ENCODE measurements at places on chromosomes 1 and 21. TPM values are rescaled to one million over a fixed set of nuclear protein-coding genes. Genes with fewer than 3 reads are reported as not detected.

DNA sequence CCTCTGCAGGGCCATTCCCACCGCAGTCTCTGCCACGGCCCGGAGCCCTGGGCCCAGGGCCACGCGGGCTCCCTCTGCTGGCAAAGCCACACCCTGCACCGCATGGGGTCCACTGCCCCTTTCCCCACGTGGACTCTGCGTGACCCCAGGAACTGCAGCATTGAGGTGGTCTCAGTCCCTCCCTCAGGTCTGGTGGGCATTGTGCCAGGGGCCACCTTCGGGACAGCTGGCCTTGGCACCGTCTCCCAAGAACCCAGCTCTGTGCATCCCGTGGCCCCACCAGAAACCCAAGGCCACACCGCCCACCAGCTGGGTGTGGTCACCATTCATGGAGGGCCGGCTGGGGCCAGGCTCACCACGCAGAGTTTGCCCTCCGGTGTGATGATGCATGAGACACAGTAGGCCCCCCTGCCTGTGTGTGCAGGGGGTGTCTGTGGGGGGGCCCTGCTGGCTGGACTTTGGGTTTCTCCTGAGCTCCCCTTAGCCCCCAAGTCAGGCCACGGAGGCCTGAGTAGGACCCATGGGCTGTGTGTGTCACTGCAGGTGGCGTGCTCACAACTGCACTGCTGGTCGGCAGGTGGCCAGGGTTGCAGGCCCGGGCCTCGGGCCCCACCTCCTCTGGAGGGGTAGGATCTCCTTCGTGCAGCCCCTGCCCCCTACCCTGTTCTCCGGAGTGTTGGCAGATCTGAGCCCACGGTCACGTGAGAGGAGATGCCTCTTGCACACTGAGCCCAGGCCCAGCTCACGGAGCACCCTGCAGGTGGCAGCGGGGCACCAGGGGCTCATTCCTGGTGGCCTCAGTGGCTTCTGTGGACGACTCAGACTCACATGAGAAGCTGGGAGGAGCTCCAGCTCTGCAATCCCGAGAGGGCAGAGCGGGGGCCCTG is 5.8 kb downstream of the VWA1 start:
- DNase-seq = no peak

GRCh38 chr21:30152792-30153191 is 13.8 kb downstream of the CLDN17 start:
- DNase-seq = no peak

- no peak for DNase-seq
Observed at GRCh38 chr1:185561629-185562028, 172.6 kb upstream of the HMCN1 start.

GRCh38 chr1:38308780-38309179 is 262.2 kb upstream of the POU3F1 start:
- no peak for DNase-seq

GRCh38 chr1:73980324-73981040 is 217.5 kb downstream of the LRRIQ3 start:
- no peak for DNase-seq

DNA sequence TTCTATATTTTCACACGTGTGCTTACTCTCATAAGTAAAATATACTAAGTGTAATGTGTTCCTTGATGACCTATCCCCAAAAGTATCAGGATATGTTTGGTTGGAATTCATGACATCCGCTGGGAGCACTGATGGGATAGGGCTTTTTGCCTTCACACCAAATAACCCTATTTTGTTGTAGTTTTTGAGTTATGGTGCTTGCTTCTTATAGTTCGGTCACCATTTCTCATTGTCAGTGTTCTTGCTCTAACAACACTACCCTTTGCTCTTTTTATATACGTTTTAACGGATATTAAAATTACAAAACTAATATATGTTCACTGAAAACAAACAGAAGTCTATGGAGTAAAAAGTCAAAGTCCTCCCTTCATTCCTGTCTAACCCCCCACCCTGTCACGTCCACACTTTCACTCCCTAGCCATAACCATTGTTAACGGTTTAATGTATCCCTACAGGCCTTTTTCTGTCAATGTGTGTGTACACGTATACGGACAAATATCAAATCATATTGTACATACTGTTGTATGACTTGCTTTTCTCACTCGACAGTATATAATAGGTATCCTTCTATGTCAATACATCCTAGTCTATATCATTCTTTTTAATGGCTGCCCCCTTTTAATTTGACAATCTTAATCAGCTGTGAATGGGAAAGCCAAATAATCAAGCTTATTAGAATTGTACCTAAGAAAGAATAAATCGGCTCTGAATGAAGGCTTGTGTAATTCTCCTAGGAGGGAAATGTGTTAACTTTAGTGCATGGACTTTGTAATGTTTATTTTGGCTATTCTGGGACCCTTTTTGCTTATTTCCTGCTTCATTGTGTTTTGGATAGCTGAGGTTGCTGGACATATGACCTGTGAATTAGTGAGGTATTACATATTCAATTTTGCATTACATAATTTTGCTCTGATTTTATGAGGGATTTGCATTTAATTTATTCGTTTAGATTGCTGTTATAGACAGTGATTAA is 3.5 kb upstream of the RNF220 start:
- no peak for DNase-seq

GRCh38 chr1:83006271-83006670 is 992.7 kb downstream of the TTLL7 start:
- DNase-seq = no peak

GRCh38 chr1:178397678-178398077 is 99.1 kb downstream of the CLEC20A start:
- no peak for DNase-seq

GRCh38 chr1:153649137-153649862 is 9.2 kb upstream of the SNAPIN start:
- DNase-seq = no peak

- no peak for DNase-seq
Observed at GRCh38 chr1:173775578-173776226, 48.8 kb upstream of the DARS2 start.

Gene CD247
- polyA plus RNA-seq = 0.56 TPM

Gene PKLR
- polyA plus RNA-seq = not detected

Gene OR6K6
- not detected for polyA plus RNA-seq

Measured in GM12878 (cell line).